ENCODE measurements at places on chromosomes 6 and 20.
A peak's percentile ranks its signal among the peaks of the same experiment; 100 is the strongest.

DNA sequence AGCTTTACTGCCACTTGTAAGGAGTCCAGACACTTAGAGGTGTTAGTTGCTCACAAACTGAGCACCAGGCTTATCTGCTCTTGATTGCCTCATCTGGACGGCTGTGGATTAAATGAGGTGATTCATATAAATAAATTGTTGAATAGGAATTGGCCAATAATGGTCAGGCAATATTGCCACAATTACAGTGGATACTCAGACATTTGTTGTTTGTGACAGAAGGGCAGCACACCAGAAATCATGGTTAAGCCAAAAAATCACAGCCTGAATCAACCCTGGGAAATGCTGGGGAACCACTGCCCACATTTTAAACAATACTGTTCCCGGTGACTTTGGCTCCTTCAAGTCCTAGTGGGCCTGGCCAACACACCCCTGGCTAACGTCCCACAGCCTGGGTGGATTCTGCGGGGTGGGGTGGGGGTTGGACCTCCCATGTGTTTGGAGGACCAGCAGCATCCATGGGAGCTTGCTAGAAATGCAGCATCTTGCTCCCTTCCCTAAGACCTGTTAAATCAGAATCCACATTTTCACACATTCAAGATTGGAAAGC lies 29.5 kb upstream of the SPDEF start:
- no peak for DNase-seq

DNA sequence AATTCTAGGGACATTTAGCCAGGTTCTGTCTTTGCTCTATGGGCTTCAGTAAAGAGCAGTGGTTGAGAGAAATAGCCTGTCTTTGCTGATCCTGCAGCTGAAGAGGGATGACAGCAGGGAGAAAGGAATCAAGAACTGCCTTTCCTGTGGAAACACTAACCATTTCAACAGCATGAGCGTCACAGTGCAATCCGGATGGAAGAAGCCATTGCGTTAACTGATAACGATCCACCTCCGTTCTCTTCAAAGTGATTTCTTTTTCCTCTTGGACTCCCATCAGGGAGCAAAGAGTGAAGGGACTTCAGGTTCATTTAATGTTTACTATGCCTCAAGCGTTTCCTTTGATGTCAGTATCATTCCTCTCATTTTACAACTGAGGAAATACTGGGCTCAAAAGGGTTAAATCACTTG lies 35.2 kb upstream of the EEF1E1 start:
- DNase-seq, result peak; percentile 22

DNA sequence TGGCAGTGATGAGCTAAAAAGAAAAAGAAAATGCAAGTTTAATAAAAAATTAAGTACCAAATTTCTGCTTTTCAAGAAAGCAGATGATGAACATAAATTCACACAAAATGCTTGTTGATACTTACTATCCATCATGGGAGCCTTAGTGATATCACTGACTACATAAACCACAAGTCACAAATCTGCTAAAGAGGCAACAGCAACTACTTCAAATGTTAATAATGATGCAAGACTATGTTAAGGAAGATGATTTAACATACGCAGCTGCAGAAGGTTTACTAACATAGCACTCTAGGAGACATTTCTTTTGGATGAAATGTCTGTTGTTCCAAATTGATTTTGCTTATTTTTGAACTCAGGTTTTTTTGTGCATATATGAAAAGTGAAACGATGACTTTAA lies 18.6 kb downstream of the FYN start:
- DNase-seq, result no peak

DNA sequence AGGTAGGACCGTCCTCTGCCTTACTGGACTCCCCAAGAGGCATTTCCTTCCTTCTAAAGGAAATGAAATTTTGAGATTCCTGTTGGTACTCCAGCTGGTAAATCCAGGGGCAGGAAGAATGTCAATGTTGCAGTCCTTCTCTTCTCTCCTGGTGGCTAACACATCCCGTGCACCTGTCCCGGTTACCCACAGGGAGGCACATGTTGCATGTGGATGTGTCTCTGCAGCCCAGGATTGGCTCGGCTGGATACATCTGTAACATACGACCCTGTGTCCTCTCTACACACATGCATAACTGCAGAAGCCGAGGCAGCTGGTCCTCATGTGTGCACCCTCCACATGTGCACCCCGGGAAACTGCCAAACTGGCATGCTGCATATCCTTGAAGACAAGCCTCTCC lies 1.3 kb upstream of the LRFN2 start:
- DNase-seq, result no peak
